ENCODE measurements at places on chromosomes 6 and 20.

- no peak for DNase-seq
These were observed 268.2 kb upstream of the SOX4 start for GRCh38 chr6:21325201-21325856.

DNA sequence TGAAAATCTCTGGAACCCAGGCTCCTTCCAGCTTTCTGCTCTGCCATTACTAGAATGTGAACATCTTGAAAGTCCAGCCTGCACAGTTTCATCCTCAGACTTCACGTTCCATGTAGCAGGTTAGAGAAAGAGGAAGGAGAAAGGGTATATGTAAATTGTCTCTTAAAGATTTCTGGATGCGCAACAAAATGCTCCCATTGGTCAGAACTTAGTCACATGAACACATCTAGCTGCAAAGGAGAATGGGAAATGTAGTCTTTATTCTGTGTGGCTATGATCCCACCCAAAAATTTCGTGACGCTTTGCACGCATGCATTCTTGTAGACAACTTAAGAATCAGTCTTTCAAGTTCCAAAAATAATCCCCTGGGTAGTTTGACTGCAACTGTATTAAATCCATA is 46.4 kb upstream of the CHD6 start:
- no peak for DNase-seq

DNA sequence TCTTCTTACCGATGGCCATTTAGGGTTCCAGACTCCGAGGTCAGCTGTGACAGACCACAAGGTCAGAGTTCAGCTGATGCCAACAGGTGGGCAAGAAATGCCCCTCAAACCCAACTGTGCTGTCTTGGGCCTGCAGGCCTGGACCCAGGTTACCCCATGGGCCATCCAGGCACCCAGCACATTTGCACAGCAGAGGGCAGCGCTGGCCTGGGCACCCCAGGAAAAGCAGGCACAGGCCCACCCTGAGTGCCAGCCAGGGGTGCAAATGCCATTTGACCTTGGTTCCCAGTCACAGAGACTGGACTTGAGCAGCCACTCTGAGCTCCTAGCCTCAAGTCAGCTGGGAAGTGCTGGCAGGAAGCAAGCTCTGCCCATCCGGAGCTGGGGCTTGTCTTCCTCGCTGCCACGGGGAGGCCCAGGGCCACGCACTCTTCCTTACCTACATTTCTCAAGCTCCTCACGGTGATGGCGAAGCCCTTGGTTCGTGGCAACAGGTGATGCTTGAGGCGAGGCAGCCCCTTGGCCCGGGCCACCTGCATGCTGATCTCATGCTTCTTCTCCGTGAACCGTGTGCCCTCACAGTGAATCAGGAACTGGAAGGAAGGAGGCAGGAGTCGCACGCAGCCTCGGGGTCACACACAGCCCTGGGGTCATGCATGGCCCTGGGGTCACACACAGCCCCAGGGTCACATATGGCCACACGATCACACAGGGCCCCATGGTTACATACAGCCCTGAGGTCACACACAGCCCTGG is 120.8 kb downstream of the AGPAT4 start:
- no peak for DNase-seq

DNA sequence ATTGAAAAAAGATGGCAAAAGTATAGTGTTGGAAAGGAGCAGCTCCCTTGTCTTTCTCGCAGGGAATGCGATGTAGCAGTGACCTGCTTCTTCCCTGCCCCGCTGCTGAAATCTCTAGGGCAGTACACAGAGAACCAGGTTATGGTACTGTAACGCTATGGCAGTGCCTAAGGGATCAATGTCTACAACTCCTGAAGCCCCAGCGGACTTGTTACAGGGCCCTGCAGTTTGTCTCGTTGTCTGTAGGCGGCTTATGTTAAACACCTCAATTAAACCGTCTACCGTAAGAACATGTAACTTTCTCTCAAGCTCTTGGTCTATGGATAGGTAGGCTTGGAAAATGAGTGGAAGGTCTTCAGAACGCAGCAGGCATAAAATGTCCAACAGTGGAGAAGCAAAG is 44.8 kb upstream of the SLC17A4 start:
- DNase-seq: no peak
